GM12892 (cell line): ENCODE measurements at places on chromosomes 7 and 10.

DNA sequence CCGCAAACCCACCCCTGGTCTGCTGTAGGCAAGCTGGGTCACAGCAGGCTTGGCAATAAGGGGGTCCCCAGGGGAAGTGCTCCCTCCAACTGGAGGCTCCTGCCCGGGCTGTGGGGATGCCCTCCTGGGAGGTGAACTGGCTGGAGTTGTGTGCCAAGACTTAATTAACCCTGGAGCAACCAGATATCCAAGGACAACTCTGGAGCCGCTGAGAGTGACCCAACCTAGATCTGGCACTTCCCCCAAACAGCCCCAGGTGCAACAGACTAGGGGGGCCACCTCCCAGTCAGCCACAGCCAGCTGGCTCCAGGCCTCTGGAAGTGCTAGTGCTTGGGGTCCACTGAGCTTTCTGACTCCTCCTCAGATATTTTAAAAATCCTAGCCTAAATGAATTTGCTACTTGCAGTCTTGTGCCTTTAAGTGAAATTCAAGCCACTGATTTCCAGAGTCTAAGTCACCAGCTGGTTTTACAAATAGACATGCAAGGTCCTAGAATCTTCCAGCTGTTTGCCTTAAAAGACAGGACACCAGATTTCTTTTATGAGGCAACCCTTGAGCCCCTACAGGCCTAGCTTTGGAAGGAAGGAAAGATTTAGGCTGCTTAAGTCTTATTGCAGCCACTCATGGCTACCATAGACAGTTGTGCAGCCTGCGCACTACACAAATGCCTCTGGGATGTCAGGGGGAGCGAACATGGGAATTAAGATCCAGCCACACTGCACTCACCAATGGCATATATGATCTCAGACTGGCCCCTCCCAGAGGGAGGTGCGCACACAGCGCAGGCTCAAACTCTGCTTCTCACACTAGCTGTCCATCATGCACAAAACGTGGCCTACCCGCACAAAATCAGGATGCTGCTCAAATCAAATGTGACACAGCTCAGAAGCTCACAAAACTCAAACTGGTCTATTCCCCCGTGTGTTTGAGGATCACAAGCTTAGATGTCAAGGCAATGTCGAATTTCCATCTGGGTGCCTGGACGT lies 42.6 kb upstream of the MYL10 start:
- DNase-seq = no peak

GRCh38 chr7:74173491-74173865 lies 678 bp upstream of the EIF4H start:
- DNase-seq = no peak

DNA sequence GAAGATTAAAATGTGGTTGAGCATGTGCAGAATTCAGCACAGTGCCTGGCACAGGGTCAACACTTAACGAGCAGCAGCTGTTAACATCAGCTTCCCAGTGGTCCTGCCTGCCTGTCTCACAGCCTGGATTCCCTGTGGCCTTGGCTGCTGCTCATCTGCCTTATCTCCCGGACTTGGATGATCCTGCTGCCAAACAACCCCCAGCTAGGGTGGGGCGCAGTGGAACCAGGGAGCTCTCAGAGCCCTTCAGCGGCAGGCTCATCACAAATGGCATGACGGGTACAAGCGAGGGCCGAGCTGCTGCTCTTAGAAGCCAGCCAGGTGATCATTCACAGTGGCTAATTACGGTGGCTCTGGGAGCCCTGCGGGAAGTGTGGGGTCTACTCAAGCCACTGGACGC lies 13.0 kb upstream of the SMARCD3 start:
- no peak for DNase-seq

- DNase-seq = no peak
Measured at GRCh38 chr7:37645282-37646050, 38.1 kb upstream of the GPR141 start.

- no peak for DNase-seq
Measured at GRCh38 chr10:12661671-12662070, 312.3 kb downstream of the CAMK1D start.

DNA sequence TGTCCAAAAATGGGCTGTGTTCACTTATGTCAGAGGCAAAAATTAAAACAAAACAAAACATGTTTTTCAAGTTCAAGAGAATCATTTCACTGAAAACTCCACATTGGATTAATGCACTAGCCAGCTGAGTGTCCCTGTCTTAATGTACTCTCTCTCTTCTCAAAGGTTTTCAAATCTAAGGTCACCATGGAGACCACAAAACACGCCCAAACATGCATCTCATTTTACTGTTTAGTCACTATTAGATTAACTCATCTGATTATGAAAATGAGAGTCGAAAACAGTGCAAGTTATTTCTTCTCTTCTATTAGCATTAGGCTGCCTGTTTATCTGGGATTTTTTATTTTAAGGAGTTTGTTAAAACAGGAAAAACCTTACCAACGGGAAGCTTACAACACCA lies 70.8 kb upstream of the ASAH2 start:
- DNase-seq = no peak

- DNase-seq = no peak
Measured at GRCh38 chr10:84826704-84827103, 498.3 kb downstream of the CCSER2 start.

- DNase-seq = no peak
Measured at GRCh38 chr7:77258014-77258413, 58.4 kb upstream of the FGL2 start.

DNA sequence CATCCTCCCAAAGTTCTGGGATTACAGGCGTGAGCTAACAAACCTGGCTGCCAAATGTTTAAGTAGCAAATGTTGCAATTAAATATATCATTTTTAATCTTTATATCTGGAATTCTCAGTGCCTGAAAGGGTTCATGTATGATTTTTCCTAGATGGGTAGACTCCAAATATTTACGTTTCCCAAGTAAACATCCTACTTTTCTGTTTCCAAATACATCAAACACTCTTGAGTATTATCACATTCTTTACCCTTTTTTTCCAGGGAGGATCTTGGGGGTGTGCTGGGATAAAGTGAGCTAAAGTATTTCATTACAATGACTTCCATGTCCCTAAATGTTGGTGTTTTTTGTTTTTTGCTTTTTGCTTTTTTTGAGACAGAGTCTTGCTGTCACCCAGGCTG lies 32.9 kb upstream of the CYTH3 start:
- DNase-seq = no peak

- DNase-seq = no peak
Measured at GRCh38 chr7:158274996-158275395, 312.6 kb downstream of the PTPRN2 start.

GRCh38 chr10:119272736-119273135 lies 65.4 kb downstream of the GRK5 start:
- DNase-seq = no peak

DNA sequence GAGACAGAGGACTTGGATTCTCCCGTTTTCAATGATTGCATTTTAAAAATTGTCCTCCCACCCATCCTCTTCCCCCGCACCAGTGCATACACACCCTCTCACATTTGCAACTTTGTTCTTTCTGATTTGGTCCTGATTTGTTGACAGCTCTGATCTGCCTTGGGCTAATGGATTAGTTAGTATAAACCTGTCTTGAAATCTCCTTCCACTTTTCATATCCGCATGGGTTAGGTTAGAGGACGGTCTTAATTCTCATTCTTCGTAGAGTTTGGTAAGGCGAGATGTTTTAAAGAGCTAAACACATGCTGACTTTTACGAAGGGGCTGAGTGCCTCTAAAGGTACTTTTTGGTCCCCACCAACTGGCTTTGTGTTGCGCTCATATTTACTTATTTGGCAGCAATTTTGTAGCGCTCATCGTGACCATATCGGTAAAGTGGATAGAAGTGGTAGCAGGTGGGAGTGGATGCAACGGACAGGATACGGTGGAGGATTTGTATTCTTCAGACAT lies 1.1 kb downstream of the AHR start:
- DNase-seq = no peak

DNA sequence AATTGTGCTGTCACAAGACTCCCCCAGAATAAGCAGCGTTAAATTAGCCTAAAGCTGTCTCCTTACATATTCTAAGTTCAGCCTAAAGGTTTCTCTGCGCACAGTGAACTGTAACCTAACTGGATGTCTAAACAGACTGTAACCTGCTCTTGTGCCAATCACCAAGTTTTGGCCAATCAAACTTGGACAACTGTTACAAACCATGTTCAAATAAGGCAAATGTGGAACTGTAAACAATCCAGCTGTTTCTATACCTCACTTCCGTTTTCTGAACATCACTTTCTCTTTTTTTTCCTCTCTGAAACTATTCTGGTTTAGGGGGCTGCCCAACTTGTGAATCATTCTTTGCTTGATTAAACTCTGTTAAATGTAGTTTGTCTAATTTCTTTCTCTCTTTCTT lies 252.2 kb upstream of the HABP2 start:
- DNase-seq = no peak

- no peak for DNase-seq
Measured at GRCh38 chr7:149670288-149670687, 103.1 kb downstream of the ZNF467 start.

DNA sequence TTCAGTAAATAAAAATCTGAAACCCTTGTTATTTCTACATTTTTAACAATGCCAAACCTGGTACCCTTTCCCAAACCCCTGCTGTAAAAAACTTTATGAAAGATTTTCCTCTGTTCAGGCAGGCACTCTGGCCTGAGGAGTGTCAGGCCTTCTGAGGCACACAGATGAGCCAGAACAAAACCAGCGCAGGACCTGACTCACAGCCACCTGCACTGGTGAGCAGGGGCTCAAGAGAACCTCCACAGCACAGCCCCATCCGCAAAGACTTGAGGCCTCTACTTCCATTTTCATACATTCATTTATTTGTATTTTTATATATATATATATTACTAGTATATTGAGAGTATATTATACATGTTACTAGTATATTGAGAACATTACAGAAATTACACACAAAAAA lies 49.4 kb downstream of the COBL start:
- no peak for DNase-seq

DNA sequence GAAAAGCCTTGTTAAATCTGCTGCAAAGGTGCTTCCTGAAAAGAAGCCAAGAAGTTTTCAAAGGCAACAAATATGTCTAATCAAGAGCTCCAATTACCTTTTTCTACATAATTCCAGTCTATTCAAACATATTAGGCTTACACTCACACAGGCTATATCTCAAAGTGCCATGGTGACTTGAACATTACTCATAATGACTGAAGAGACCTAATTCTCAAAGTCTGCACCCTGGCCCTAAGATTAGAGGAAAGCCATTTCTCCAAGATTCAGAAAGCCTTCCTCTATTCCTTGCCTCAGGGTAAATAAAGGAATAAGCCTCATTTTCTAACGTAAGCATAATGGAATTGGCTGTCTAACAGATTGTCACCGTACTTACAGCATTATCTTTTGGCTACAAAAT lies 78.3 kb upstream of the THSD7A start:
- no peak for DNase-seq

- no peak for DNase-seq
Measured at GRCh38 chr7:34107276-34107675, 201.9 kb downstream of the BMPER start.

- DNase-seq = no peak
Measured at GRCh38 chr10:25786899-25787298, 147.1 kb upstream of the MYO3A start.

- DNase-seq = no peak
Measured at GRCh38 chr7:158348446-158348845, 239.2 kb downstream of the PTPRN2 start.

DNA sequence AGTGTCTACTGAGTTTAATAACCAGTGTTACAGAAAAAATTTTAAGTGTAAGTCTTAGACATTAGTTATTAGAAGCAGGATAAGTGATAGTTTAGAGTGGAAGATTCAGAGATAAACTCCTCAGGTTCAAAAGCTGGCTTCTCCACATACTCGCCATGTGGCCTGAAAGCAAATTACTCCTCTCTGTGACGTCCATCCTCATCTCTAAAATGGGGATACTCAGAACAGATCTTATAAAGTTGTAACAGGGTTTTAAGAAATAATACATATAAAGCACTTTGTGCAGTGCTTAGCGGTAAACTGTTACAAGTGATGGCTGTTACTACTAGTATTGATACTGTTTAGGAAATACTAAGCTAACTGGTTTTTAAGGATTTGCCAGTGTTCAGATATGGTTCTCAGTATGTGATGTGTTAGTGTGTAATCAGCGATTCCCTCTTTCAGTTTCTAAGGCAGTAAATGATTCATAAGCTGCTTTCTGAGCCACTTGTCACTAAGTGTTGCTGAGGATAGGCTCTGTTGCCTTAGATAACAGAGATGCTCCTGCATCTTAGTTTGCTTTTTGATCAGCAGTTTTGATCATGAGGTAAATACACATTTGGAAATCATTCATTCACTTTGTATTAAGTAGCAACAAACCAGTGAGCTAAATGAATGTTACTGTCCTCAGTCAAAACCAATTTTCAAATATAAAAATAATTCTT lies 58.7 kb downstream of the CYP51A1 start:
- no peak for DNase-seq
